Fibroblast of skin of left quadriceps (primary cell): ENCODE measurements at places on chromosomes 7 and 10.

- DNase-seq, result no peak
These were observed 11.8 kb downstream of the SLC25A13 start for GRCh38 chr7:96310110-96310509.

GRCh38 chr7:143467724-143468123 is 9.9 kb upstream of the TAS2R41 start:
- DNase-seq, result no peak

DNA sequence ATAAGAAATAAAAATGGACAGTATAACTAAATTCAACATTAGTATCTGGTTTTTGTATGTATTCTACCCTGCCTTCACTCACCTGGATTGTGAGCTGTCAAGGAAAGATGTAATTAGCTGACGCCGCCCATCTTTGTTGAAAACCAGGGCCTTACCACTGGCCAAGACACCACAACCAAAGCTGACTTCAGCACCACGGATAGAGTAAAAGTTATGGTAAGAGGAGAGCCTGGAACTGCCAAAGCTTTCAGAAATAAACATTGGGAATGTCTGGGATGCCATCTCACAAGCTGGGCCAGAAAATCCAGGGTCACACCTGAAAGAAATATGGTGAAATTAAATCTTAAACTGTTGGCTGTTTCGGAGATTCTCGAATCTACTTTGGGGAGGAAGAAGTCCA is 190.1 kb upstream of the SLC26A5 start:
- DNase-seq, result no peak

GRCh38 chr7:50669890-50670289 is 104.7 kb upstream of the DDC start:
- DNase-seq, result no peak

DNA sequence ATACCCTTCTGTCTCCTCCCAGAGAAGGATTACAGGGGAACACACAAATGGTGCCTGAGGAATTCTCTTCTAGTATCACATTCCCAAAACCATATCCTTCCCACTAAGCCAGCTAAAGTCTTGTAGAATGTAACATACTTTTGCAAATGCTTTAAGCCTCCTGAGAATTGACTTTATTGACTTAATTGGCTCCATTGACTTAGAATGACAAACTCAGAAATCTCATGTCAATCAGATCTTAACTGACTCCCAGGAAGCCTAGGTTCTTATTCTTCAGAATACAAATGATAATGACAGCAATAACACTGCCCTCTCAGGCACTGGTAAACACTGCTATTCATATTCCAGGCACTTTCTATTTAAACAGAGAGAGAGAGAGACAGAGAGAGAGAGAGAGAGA is 356.9 kb upstream of the PRKCQ start:
- no peak for DNase-seq

- DNase-seq, result no peak
These were observed 5.9 kb downstream of the AKR1B1 start for GRCh38 chr7:134452991-134453473.

DNA sequence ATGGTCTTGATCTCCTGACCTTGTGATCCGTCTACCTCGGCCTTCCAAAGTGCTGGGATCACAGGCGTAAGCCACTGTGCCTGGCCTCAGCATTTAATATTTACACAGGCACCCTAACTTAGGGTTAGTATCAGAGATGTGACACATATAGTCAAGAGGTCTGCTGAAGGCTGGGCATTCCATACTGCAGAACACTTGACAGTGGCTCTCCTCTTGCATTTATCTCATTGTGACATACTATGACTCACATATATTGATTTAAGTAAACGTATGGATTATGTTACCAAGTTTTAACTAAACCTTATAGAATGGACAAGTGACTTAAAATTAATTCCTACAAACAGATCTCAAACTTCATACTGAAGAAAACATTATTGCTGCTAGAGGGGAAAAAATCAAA is 36.6 kb downstream of the BRAF start:
- no peak for DNase-seq

- peak; percentile 94 for DNase-seq
These were observed 21.5 kb downstream of the ADAMTS14 start for GRCh38 chr10:70693619-70694335.

GRCh38 chr10:600234-600633 is 89.2 kb downstream of the DIP2C start:
- DNase-seq, result no peak

DNA sequence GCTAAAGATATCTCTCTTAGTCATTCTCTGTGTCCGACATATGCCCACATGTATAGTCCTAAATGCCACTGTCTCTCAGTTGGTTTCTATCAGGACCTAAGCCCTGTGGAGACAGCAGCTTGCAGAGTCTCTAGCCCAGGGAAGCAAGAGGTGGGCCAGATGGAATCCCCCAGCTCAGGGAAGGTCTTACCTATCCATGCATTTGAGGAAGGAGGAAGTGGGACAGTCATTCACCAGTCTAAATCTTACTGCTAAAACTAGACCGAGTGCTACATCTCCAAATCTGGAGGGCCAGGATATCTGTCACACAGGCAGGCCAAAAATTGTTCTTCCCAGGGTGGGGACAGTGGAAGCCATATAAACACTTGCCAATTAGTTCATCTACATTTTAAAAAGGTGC is 26.4 kb upstream of the HERPUD2 start:
- DNase-seq, result no peak

DNA sequence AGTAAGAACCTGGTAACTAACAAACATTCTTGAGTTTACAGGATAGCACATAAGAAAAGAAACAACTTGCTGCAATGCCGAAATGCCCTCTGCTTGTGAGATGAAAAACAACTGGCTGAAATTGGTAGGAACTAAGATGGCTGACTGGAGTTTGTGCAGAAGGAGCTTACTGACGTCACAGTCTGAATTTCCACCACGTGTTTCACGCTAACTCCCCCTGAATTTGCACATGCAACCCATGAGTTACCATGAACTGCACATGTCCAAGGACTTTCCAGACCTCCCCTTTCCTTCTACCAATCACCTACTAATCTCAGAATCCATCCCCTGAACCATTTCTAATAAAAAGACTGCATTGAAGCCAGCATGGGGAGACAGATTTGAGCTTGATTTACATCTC is 86.3 kb upstream of the KCND2 start:
- no peak for DNase-seq

DNA sequence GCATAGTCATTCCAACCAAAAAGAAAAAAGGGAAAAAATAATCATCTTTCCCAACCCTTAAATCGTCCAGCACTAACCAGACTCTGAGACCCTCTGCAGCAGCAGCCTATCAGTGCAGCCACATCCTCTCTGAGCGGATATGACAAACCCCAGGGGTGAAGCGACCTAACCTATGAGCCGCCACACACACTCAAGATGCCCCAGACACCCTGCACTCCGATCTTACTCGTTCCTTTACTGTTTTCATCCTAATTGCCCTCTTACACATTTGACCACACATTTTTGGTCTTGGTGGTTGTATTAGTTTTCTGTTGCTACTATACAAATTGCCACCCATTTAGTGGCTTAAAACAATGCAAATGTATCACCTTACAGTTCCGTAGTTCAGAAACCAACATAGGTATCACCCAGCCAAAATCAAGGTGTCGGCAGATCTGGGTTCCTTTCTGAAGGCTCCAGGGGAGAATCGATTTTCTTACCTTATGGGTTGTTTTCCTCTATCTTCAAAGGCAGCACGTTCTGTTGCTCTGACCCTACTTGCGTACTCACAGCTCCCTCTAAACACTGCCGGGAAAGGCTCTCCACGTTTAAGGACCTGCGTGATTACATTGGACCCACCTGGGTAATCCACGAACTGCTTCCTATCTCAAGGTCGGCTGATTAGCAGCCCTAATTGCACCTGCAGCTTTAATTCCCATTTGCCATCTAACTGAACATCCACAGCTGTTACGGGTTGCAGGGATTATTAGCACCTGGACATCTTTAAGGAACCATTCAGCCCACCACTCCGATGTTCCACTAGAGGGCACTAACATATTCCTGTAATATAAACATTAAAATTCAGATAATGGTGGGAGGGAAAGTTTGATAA is 37.3 kb upstream of the PRSS1 start:
- DNase-seq, result peak; percentile 2

DNA sequence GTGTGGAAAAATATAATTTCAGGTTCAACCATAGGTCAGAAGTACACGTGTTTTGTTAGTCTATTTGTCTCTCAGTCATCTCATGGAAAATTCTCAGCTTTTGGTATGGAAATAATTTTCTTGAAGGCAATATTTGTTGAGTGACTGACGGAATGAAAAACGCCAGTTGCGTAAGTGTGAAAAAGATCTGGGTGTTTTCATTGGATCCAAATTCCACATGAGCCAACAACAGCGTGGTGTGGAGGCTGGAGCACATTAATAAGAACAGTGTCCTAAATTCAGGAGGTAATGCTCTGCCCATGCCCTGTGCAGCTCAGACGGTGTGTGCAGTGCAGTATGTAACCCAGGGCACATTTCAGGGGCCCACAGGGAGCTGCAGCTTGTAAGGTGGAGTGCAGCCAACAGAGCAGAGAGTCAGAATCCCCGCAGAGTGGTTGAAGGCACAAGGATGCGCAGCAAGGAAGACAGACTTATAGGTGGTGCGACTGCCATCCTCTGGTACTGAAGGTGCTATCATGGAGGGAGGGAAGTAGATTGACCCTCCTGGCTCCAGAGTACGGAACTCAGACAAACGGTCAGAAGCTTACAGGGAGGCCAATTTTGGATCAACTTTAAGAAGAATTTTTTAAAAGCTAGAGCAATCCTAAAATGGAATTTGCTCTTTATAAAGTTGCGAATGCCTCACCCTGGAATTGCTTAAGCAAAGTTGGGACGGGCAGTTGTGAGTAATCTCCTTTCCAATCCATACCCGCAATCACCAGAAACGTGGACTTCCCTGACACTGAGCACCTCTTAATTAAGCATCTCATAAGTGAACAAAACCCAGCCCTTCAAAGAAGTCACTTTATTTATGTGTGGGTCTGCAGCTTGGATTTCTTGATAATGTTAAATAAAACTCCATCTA is 38.0 kb downstream of the EGFR start:
- no peak for DNase-seq

GRCh38 chr7:36366718-36367560 is 22.7 kb upstream of the ANLN start:
- peak; percentile 52 for DNase-seq

GRCh38 chr10:13624630-13625029 is 37.9 kb downstream of the PRPF18 start:
- DNase-seq, result no peak

DNA sequence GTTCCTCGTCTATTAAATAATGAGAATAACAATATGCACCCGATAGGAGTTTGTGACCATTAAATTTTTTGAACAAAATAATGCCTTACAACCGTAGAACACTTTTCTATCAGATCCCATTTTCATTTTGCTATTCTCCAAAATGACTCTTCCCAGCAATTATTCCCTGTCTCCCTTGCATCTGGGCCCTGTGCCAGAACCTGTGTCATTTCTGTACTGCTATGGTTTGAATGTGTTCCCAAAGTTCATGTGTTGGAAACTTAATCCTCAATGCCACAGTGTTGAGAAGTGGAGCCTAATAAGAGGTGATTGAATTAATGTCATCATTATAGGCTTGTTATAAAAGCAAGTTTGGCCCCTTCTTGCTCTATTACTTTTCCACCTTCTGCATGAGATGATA is 33.2 kb upstream of the SMNDC1 start:
- DNase-seq, result no peak

GRCh38 chr7:13466874-13467547 is 522.5 kb downstream of the ETV1 start:
- no peak for DNase-seq

DNA sequence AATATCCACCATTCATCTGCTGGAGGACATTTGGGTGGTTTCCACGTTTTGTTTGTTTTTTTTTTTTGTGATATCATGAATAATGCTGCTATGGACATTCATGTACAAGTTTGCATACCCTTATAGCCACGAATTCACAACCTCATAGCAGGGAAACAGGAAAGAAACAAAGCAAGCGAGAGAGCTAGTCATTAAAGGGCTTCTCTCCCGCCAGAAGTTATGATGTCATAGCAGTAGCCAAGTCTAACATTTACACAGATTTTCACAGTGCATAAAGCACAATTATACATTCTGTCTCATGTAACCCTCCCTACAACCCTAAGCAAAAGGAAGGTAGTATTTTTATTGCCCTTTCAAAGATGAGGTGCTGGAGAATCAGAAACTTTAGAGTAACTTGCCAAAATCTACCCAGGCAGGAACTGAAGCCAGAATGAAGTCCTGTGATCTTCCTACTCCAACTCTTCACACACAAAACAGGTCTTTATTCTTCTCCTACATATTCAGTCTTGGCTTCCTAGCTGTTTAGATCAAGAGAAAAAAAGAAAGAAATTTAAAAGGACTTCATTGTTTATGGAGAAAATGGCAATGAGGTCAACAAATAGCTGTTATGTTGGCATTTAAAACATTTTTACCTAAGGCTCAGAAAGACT is 33.9 kb upstream of the GPAM start:
- no peak for DNase-seq

- DNase-seq, result no peak
These were observed 507.9 kb downstream of the RPS24 start for GRCh38 chr10:78541481-78542140.

GRCh38 chr10:28172223-28172610 is 130.6 kb downstream of the MPP7 start:
- no peak for DNase-seq

DNA sequence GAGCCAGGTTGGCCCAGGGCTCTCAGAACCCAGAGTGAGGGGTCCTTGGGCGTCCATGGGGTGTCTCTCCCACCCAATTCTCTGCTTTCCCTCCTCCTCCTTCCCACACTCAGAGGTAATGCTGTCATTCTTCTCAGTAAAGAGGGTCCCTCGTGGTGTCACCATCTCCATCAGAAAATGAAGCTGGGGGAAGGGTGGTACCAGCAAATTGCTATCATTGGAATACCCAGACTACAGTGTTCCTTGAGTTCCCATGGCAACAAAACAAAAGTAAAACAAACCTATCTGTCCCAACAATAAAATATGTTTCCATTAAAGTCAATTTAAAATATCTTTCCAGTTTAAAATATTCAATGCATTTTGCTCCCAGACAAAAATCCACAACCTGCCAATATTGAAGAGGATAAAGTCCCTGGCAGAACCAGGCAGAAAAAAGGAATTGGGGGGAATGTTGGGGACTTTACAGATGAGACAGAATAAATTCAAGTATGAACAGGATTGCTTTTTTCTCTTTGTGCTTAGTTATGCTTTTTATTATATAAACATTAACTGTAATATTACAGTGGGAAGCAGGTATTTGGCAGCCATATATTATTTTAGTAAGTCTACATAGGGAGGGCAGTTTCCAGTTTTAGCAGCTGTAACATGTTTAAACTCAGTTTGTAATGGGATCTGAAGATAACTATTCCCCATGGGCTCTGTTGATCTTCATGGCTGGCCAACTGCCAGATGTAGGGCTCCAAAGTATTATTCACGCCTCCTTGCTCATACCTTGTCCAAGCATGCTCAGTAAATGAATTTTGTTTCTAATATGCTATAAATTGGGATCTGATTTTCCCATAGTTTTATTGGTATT is 182.1 kb downstream of the ARID5B start:
- DNase-seq, result peak; percentile 63
